ENCODE measurements at places on chromosomes 5 and 9.

- no peak for DNase-seq
Observed at GRCh38 chr9:135179976-135180375, 92.5 kb downstream of the OLFM1 start.

DNA sequence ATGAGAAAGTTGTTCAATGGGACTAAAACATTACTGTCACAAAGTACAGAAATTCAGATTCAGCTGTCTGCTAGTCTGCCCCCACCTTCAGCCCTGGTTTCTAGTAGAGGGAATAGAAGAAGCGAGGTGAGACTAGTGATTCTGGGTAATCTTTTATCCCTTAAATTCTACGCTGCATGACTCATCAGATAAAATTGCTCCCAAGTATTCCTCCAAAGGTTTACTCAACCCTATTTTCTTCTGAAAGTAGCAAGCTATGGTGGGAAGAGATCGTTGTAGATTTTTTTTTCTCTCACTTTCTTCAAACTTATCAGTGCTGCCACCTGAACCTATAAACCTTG, 318.9 kb upstream of the RIOK2 start:
- no peak for DNase-seq

GRCh38 chr9:124411514-124412227, 3.6 kb downstream of the PSMB7 start:
- no peak for DNase-seq

- DNase-seq: no peak
Observed at GRCh38 chr9:116467740-116468351, 219.3 kb upstream of the TRIM32 start.

- no peak for DNase-seq
Observed at GRCh38 chr9:105842023-105842644, 147.8 kb downstream of the TMEM38B start.
